ENCODE measurements at places on chromosomes 7 and 10.

DNA sequence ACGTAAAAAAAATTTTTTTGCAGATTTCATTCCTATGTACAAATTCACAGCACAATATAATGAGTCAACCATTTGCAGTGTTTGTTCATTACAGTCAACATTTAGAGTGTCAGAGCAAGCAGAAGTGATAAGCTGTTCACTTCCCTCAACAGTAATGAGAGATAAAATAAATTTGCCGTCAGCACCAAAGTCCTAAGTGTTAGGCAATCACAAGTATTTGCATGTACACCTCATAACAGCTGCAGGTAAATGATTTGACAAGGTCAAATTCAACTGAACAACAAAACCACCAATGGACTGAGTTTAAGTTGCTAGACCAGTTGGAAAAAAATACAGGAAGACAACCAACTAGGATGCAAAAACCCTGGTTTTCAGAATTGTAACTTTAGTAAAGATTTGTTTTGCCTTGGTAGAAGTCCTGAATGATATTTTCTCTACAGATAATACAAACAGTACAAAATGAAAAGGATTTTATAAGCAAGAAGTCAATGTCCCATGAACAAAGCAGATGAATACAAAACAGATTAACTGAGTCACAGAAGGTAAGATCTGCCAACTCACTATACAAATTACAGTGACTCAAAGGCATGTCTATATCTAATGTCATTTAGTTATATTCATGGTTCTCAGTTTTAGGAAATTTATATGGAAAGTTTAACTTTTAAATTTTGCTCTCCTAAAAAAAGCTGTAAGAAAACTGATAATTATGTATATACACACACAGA, 10.4 kb downstream of the RAPGEF5 start:
- DNase-seq, result no peak
- H3K4me1 ChIP-seq, result no peaks in the 10 kb centered on the region
- no peaks in the 10 kb centered on the region for H3K36me3 ChIP-seq
- H3K4me3 ChIP-seq, result no peak overlapping the region
- no peak overlapping the region for H3K27ac ChIP-seq

DNA sequence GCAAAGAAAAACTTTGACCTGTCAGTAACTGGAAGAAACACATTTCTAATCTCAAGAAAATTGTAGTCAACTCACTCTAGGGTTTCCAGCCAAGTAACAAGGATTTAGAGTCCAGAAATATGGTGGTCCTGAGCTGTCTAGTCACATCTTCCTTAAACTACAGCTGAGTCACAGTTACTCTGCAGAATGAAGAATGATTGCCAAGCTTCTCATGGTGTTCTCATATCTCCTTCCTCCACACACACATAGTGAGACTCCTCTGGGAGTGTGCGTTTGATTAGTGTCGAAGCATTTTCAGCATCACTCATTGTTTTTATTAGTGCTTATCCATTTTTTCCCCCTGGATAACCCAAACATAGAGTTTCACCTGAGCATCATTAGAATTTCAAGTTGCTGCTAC, 93.1 kb upstream of the CXCL12 start:
- no peaks in the 10 kb centered on the region for H3K36me3 ChIP-seq
- peaks cover 13% of the 10 kb centered on the region for H3K27me3 ChIP-seq
- no peak for DNase-seq
- no peak overlapping the region for H3K27ac ChIP-seq
- no peak overlapping the region for H3K4me3 ChIP-seq

- H3K36me3 ChIP-seq, result no peaks in the 10 kb centered on the region
- H3K27me3 ChIP-seq, result peaks cover 48% of the 10 kb centered on the region
- no peak overlapping the region for H3K4me3 ChIP-seq
- H3K27ac ChIP-seq, result no peak overlapping the region
Measured at GRCh38 chr7:158028290-158028941, 559.2 kb downstream of the PTPRN2 start.

DNA sequence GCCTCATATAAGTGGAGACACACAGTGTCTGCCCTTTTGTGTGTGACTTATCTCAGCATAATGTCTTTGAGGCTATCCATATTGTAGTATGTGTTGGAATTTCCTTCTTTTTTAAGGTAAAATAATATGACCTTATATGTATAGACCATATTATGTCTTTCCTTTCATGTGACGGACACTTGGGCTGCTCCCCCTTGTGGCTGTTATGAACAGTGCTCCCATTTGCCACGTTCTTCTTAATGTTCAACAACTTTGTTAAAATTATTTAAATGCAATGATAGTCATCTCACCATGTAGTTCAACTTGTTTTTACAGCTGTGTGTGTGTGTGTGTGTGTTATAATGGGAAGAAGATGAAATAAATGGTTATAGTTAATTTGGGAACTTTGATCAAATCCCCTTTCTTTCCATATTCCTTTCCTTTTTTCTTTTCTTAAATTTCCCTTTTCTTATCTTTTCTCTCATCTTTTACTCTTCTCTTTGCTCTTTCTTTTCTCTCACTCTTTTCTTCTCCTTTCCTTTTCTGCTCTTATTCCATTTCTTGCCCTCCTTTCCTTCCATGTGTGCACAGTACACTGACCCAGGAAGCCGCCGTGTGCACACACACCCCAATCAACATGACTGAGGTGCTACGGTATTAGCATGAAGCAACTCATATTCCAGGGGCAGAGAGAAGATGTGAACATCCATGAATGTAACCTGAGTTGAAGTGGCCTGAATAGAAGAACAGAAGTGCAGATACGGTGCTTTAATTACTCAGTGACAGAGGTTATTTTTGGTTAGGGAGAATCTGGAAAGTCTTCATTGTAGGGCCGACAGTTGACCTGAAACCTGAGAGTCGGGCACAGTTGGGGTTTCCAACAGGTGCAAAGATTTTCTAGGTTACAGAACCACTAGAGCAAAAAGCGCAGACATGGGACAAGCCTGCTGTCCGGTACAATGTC, 596.6 kb downstream of the SDK1 start:
- H3K4me3 ChIP-seq, result no peak overlapping the region
- no peaks in the 10 kb centered on the region for H3K4me1 ChIP-seq
- H3K27me3 ChIP-seq, result peaks cover 36% of the 10 kb centered on the region
- H3K36me3 ChIP-seq, result no peaks in the 10 kb centered on the region

- H3K4me3 ChIP-seq, result no peak overlapping the region
- DNase-seq, result no peak
- H3K27me3 ChIP-seq, result no peaks in the 10 kb centered on the region
- peaks cover 11% of the 10 kb centered on the region for H3K36me3 ChIP-seq
- H3K4me1 ChIP-seq, result peaks cover 22% of the 10 kb centered on the region
Measured at GRCh38 chr7:92709150-92709549, 119.0 kb upstream of the FAM133B start.
